ENCODE measurements at places on chromosomes 13 and 19.

- DNase-seq, result no peak
Observed at GRCh38 chr13:39462428-39462827, 140.6 kb downstream of the LHFPL6 start.

DNA sequence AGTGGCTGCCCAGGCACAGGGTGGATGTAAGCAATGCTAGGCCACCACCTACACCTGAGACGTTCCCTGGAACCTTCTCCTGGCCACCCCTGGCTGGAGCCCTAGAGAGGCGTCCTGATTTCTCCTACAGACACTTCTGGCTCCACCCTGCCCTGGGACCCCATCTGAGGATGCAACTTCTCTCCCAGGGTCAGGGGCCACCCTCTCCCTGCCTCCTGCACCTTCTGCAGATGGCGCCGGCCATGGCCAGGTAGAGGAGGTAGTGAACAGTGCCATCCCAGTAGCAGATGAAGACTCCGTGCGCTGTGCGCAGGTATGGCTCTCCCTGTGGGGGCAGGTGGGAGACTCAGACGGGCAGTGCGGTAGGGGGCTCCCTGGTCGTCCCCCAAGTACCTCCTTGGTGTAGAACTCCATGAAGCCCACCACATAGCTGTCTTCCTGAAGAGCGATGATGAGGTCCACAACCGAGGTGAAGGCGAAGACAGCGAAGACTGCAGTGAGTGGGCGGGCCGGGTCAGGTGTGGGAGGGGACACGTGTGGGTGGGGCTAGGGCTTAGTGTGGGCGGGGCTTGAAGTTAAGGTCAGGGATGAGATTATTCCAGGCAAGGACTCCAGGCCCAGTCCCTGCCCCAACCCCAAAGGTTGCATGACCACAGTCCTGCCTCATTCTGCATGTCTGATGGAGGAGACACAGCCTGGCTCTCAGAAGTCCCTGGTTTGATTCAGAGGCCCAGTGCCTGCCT lies 3.0 kb downstream of the TM6SF2 start:
- DNase-seq, result no peak

DNA sequence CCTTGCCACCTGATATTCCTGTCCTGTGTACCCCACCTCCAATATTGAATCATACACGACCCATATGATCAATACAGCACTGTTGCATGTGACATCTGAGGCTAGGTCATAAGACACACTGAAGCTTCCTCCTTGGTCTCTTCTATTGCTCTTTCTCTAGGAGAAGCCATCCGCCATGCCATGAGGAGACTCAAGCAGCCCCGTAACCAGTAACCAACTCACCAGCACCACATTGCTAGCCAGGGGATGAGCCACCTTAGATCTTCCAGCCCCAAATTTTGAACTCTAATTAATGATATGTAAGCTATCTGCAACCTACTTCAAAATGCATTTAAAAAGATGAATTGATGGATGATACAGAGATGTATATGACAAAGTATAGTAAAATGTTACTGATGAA lies 28.6 kb downstream of the ZNF557 start:
- DNase-seq, result no peak

DNA sequence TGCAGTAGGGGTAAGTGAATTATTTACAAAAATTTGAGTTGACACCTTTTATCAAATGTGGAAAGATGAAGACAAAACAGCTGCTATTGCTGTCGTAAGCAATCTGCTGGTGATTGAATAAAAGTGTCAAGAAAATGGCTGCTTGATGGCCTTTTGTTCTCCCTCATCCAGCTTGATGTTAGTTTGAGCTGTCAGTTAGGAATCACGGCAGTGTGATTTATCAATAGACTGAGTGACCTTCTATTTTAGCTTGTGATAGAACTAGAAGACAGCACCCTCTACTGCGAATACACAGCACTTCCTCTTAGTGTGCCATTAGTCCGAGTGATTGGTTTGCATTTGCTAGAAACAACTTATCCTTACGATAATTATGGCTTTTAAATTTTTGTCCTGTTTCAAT lies 76.3 kb downstream of the MZT1 start:
- no peak for DNase-seq

DNA sequence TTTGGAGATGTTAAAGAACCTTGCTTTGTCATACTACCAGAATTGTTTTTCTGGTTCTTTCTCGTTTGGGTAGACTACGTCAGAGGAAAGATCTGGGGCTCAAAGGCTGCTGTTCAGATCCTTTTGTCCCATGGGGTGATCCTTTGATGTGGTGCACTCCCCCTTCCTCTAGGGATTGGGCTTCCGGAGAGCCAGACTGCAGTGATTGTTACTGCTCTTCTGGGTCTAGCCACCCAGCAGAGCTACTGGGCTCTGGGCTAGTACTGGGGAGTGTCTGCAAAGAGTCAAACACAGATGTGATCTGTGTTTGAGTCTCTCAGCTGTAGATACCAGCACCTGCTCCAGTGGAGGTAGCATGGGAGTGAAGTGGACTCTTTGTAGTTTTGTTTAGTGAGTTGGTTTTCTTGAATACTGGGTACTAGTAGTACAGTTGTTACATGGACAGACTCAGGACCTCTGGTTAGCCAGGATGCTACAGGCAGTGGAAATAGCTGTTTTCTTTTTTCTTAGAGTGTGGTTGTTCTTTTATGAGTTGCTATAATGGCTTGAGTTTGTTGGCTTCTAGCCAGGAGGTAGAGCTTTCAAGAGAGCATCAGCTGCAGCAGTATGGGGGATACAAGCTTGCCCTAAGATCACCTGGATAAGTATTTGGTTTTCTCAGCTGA lies 34.4 kb downstream of the DNAJC15 start:
- no peak for DNase-seq
